Neural crest cell (in vitro differentiated cells): ENCODE measurements at places on chromosomes 12 and 14. TPM values are rescaled to one million over a fixed set of nuclear protein-coding genes. Genes with fewer than 3 reads are reported as not detected.
A peak's percentile ranks its signal among the peaks of the same experiment; 100 is the strongest.

- DNase-seq, result no peak
Observed at GRCh38 chr12:1217191-1217949, 226.3 kb downstream of the ERC1 start.

- no peak for DNase-seq
Observed at GRCh38 chr14:94284221-94284620, 8.8 kb downstream of the SERPINA10 start.

DNA sequence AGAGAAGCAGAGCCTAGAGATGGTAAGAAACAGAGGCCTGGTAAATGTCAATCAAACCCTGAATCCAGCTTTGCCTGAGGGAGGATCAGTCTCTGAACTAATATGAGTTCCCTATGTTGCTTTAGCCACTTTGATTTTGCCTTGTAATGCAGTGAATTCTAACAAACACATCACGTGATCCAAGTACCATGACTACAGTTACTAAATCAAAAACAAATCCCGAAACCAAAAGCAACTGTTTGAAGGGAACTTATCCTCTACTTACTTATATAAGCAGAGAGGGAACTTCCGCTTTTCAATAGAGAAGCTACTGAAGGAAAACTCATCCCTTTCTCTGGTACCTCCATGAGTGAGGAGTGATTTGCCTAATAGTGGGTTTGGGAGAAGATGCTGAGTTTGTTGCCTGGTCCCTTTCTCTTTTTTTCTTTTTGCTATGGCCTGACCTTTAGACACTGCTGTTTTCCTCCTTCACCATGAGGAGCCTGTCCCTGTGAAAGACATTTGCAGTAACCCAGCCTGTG lies 7.7 kb upstream of the PPTC7 start:
- no peak for DNase-seq

DNA sequence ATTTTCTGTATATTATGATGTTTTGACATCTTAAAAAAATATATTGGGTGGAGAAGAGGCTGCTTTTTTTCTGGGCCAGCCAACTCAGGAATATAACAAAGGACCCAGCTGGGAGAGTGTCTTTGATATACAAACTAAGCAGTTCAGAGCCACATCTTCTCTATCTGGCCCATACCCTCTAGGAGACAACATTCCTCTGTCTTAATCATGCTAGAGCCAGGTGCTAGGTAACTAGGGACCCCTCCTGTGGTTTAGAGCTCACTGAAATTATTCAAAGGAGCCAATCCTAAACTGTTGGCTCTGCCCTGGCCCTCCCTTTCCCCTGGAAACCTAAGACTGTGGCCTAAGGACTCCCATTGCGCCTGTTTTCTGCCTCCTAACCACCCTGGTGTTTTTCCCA lies 193.1 kb upstream of the DIO2 start:
- DNase-seq, result no peak

DNA sequence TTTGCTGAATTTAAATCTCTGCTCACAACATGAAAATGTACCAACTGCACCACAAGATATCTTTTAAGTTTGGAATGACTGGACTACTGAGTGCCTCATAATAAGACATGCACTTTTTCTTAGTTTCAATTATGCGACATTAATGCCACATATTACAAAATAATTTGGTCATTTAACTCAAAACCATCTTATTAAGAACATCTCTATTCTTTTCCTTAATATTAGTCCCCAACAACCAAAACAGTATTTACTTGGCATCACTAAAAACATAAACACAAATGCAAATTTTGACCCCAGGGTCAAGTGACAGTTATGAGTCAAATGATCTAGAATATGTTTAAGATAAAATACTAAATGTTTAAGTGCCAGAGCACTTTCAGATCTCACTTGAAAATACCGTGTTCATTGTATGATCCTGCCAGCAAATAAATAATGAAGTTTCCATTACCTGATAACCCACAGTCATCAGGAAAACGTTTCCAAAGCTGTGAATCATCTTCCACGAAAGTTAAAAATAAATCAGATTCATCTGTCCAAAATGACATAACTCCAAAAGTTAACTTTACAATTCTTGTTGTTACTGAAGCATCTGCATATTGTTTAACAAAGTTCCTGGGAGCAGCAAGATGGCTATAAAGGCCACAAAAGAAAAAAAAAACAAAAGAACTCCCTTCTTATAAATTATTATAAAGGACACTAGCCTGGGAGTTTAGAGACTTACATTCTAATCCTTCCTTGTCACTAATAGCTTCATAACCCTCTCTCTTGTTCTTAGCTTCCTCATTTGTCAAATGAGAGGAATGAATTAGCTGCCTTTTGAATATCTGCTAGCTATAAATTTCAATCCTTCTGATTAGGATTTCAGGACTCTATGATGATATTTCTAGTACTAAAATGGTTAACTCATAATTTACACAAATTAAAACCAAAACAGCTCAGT lies 30.5 kb upstream of the AP4S1 start:
- DNase-seq, result no peak

DNA sequence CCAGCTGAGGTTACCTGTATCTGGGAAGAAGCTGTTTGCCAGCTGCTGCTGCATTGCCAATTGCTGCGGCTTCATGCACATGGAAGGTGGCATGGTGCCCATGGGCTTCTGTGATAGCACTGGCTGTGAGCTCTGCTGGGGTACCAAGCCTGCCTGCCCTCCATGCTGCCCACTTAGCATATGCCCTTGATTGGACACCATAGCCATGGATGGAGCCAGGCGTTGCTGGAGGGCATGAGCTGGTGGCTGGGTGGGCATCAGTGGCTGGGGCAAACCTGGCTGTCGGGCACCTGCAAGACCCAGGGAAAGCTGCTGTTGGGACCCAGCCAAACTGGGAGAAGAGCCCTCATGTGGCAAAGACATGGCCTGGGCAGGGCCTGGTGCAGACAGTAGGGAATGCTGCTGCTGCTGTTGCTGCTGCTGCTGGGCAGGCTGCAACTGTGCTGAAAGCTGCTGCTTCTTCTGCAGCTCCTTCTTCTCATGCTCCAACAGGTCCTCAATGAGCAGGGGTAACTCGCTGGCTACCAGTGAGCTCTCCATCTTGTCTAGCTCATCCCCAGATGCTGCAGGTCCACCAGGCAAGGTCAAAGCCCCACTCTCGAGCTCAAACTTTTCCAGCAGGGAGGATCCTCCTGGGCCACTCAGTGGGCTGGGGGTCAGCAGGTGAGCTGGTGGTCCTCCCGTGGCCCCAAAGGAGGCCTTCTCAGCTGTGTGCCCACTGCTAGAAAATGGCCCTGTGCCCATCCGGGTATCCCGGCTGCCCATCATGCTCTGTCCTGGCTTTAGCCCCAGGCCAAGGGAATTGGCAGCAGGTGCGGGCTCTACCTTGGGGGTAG lies 18.8 kb upstream of the PRKAG1 start:
- DNase-seq, result no peak

DNA sequence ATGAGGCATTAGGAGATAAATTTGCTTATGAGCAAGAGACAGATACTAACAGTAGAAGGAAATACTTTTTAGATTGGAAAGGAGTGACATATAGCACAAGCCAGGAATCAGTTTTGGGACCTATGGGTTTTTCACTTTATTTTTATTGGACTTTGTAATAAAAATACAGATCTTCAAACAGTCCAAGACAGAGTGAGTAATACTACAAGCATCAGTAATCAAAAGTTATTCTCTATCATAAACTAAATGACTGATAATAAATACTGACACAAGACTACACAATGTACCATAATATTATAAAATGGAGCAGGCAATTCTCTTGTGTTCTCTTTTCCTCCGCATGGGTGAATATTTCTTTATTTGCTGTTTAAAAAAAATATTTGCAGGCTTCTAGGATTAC lies 85.8 kb downstream of the DERA start:
- DNase-seq, result no peak

- no peak for DNase-seq
Observed at GRCh38 chr12:45407981-45408728, 192.3 kb downstream of the ANO6 start.

GRCh38 chr14:65101631-65102440 lies 481 bp downstream of the MAX start:
- DNase-seq, result peak; percentile 4

DNA sequence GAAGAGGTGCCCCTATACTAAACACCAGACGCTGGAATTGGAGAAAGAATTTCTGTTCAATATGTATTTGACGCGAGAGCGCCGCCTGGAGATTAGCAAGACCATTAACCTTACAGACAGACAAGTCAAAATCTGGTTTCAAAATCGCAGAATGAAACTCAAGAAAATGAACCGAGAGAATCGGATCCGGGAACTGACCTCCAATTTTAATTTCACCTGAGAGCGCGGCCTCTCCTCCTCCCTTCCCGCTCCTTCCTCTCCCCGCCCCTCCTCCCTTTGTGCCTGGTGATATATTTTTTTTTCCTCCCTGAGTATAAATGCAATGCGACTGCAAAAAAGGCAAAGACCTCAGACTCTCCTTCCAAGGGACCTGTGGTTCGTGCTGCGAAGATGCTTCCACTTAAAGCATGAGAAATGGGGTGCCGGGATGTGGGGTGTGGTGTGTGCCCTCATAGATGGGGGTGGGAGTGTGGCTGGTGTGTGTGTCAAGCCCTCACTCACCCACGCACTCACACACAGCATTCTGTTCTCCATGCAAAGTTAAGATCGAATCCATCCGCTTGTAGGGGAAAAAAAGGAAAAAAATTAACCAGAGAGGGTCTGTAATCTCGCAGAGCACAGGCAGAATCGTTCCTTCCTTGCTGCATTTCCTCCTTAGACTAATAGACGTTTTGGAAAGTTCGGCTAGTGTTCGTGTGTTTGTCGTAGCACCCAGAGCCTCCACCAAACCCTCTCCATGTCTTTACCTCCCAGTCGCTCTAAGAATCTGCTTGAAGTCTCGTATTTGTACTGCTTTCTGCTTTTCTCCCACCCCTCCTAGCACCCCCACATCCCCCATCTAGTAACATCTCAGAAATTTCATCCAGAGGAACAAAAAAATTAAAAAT lies 4.5 kb downstream of the HOXC10 start:
- DNase-seq, result no peak

GRCh38 chr12:103879048-103879692 lies 38.1 kb upstream of the NT5DC3 start:
- DNase-seq, result no peak

DNA sequence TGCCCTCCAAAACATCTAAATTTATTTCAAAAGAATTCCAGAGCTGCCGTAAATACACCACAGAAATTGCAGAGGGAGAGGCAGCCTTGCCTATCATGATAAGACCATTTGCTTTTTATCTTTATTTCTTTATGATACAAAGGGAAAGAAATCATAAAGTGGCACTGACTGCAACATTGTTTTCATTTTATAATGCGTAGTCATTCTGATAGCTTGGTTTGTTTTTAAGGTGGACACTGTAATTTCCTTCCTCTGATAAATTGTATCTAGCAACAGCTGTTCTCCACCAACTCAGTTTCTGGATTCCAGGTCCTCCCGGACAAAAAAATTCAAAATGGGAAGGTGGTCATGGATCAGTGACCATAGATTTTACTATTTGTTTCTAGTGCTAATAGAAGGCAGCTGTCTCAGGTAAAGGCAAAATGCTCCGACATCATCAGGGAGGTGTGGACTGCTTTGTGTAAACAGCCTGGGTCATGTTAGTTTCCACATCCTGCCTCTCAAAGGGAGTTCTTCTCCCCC lies 623 bp upstream of the TSPAN8 start:
- no peak for DNase-seq

GRCh38 chr12:64387197-64387816 lies 3.3 kb downstream of the C12orf56 start:
- no peak for DNase-seq

GRCh38 chr14:24381363-24382063 lies 13.5 kb downstream of the NFATC4 start:
- DNase-seq, result no peak

GRCh38 chr14:104863131-104863862 lies 1.8 kb upstream of the CEP170B start:
- no peak for DNase-seq

DNA sequence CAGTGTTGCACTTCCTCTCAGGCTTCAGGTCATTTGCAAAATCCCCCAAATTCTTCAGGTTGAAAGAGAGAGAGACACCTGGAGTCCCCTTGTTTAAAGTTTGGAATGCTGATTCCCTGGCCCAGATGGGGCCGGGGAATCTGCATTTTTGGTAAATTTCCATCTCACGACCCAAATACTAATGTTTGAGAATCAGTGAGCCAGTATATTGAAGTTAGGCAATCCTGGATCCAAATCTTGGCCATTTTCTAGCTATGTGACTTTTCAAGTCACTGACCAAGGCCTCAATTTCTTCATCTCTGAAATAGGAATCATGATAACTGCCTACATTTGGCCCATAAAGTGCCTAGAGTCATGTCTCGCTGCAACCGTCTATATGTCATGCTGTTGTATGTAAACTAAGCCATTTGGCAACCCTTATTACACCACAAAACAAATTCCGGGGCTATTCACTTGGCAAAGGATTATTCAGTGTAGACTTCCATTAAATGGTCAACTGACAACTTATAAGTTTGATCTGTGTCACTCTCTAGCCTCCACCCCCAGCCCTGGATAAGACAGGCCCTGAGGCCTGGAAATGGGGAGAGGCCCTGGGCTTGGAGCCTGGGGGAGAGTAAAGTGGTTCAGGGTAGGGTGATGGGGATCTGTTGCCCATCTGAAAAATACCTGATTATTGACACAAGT lies 3.7 kb upstream of the ZFP36L1 start:
- no peak for DNase-seq

- no peak for DNase-seq
Observed at GRCh38 chr12:44021471-44021971, 185.6 kb downstream of the TMEM117 start.

- DNase-seq, result no peak
Observed at GRCh38 chr12:94793191-94793595, 142.8 kb upstream of the TMCC3 start.

GRCh38 chr14:75800792-75801191 lies 139.7 kb downstream of the TTLL5 start:
- no peak for DNase-seq

GRCh38 chr12:43169115-43169681 lies 382.8 kb downstream of the ADAMTS20 start:
- no peak for DNase-seq

The RASSF9 gene
- total RNA-seq, result not detected in 2 replicates

The ACSS3 gene
- total RNA-seq, result 14.5 and 15.7 TPM in 2 replicates

The P3H3 gene
- total RNA-seq, result 47.4 and 52.7 TPM in 2 replicates

The TEX22 gene
- total RNA-seq, result 4.4 and 5.2 TPM in 2 replicates

The SLCO1B1 gene
- 0.21 TPM in 1 of 2 replicates, not detected in the other for total RNA-seq

The E2F7 gene
- 25.7 and 29.8 TPM in 2 replicates for total RNA-seq

The SLCO1A2 gene
- 5.4 and 5.6 TPM in 2 replicates for total RNA-seq

The ARHGEF40 gene
- 72.7 and 73.8 TPM in 2 replicates for total RNA-seq

The NTN4 gene
- 5.7 and 6.0 TPM in 2 replicates for total RNA-seq

The CDKL1 gene
- total RNA-seq, result 6.1 and 8.3 TPM in 2 replicates

The ANG gene
- 2.3 and 3.3 TPM in 2 replicates for total RNA-seq

The MYF6 gene
- not detected in 2 replicates for total RNA-seq
